ENCODE measurements at places on chromosomes 11 and 22.

DNA sequence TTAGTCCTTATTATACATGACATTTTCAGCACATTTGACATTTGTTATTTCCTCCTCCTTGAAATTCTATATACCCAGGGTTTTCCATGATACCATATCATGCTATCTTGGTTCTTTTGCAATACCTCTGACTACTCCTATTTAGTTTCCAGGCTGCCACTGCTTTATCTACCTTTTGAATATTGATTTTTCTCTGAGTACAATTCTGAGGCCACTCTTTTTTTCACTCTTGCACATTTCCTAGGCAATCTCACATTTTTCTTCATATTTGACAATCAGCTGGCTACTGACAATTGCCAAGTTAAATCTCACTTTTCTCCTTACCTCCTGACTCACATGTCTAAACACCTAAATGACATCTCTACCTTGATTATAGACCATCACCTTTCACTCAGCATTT is 11.9 kb downstream of the SBF2 start:
- no peak for DNase-seq

GRCh38 chr11:101835506-101836063 is 79.2 kb upstream of the CEP126 start:
- DNase-seq, result no peak

GRCh38 chr11:77457340-77457739 is 16.6 kb downstream of the PAK1 start:
- no peak for DNase-seq

DNA sequence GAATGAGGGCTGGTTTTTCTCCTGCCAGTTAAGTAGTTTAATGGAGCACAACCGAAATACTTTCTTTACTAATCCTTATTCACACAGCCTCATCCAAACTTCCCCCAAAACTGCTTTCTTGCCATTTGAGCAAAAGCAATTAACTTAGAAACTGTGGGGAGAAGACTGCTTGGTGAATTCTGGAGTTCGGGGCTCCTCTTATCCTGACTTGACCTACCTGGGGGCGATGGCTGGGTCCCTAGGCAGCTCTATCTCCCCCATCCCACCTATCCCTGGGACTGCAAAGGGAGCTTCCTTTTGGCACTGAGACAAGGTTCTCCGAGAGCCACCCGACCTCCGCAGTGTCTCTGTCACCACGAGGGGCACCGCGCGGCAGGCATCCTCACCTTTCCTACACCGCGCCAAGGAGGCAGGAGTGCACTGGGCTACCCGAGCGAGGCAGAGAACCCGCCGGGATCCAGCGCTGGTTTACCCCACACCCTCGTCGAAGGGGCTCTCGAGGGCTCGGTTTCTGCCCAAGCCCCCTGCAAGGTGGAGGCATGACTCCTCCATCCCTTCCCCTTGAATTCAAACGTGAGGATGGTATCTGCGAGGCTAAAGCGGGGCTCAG is 759 bp downstream of the DESI1 start:
- peak; percentile 8 for DNase-seq

- DNase-seq, result no peak
Measured at GRCh38 chr11:69911310-69912160, 92.3 kb upstream of the FGF3 start.

GRCh38 chr22:40605761-40606160 is 30.8 kb downstream of the MRTFA start:
- DNase-seq, result no peak

DNA sequence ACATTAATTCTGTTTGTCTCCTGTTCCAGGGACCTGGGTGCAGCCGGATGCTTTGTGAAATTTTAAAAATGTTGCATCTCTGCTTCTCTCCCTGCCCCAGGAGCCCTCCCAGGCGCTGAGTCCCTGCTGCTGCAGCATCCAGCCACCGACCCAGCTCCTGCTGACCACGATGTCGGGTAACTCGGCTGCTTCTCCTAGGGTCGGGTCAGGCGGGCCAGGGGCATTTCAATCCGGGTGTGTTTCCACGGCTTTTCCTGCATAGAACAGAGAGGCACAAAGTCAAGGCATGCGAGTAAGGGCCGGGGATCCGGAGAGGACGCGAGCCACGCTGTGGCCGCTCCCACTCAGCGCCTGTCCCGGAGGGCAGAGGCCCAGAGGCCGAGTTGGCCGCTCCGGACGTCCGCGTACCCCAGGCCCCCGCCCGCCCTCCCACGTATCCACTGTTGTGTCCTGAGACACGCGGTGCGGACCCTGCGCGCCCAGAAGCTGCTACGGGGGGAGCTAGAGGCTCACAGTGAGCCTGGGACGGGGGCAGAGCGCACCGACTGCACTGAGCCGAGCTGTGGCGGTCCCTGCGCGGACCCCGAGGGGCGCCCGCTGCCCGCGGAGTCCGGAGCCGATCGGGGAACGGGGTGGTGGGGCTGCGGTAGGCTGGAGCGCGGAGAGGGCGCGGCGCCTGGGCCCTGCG is at the start of gene POU2AF3:
Gene POU2AF3, plus strand, starts transcription at position 134 of the 688 bp plus-strand sequence. Its CDS starts 36 bp downstream, at position 170.
- no peak for DNase-seq

GRCh38 chr11:69634069-69634468 is 6.9 kb upstream of the CCND1 start:
- no peak for DNase-seq

- no peak for DNase-seq
Measured at GRCh38 chr22:30192427-30192826, 54.1 kb downstream of the LIF start.

DNA sequence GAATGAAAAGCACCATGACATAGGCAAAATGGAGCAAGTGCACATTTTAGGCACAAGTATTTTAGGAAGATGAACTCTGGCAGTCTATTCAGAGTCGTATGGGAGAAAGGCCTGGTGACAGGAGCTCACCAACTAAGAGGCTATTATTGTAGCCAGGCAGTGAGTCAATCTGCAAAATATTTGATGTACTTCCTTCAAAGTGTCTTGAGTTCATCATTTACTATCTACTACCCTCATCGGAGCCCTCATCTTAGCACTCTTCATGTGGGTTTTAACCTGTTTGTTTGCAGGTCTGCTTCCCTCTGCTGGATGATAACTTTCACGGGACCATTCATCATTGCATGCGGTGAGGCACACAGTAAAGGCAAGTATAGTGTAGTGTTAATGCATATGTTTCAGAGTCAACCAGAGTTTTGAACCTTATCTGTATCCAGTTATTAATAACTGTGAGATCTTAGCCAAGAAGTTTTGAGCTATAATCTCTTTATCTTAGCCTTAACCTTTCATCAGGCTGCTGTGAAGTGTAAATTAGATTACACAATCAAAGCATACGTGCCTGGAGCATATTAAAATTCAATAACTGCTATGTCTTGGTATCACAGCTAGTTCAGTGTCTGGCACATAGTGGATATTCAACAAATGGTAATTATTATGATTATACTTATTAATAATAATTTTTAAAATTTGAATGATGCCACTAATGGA is 70.9 kb upstream of the SC5D start:
- DNase-seq, result no peak

DNA sequence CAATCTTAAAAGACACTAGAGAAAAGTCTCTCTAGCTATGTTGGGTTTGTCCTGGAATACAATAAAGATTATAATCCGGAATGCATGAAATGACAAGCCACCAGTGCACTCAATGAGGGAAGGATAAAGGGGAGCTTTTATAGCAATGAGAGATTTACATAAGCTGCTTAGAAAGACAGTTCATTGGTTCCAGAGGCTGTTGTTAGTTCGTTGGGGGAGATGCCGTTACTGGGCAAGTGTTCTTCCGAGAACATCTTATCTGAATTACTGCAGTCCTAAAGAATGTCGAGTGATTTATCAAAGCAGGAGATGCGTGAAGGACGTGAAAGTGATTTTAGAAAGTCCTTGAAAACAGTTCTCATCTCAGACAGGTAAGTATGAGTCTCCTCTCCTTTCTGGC is 33.6 kb downstream of the SYN3 start:
- no peak for DNase-seq

DNA sequence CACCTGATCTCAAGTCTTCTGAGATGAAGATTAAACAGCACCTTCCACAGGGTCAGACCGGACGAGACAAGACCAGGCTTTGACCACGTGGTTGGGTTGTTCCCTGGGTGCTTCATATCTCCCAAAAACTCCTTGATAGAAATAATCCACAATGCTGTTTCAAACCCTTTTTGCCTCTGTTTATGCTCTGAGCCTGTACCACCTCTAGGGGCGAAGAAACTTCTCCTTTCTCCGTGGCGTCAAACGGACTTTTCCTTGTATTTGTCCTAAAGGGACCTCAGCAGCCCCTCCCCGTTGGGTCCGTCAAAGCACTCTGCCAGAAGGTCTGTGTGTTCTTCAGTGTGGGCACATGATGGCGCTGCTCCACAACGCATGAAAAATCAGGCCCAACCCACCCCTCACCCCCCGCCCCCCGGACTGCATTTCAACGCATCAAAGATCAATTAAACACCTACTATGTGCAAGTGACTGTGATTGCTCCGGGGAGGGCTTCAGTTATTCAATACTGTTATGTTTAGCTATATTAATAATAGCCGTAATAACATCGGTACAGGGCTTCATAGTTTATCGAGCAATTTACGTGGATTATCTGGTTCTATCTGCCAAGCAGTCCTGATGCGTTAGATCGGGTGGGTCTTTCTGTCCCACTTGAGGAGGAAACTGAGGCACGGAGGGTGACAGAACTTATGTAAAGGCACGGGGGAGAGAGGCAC is 17.3 kb upstream of the EIF3D start:
- no peak for DNase-seq

- DNase-seq, result no peak
Measured at GRCh38 chr22:40939202-40939601, 12.0 kb upstream of the RBX1 start.

DNA sequence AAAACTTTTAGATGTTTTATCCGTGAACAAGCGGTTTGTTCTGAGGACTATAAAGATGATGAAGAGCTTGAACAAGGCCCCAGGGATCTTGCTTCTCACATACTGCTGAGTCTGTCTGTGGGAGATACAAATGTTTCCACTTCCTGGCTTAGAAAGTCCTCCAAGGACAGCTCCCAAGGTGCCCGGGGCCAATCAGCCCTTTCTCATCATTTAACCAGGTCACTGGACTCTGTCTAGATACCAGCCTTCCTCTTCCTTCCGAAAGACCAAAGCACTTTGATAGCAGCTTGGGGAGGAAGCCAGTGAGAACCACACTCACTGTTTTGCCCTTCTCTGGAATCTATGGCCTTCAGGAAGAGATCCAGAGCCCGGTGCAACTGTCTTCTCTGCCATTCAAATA is 4.3 kb upstream of the MICAL2 start:
- no peak for DNase-seq

DNA sequence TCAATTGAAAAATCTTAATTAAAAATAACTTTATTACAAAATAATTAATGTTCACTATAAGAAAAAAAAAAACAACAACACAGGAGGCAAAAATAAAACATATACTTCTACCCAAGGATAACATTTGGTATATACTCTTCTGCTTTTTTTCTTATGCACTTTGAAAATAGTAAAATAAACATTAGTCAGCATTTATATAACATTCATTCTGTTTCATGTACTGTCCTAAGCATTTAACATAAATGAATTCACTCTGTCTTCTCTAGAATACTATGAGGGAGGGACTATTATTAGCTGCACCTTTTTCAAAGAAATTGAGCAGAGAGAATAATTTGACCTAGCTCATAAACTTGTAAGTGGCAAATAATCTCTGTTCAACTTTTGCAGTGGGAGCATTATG is 48.3 kb upstream of the CCDC34 start:
- DNase-seq, result no peak

GRCh38 chr11:83007477-83007876 is 64.2 kb downstream of the RAB30 start:
- DNase-seq, result no peak

DNA sequence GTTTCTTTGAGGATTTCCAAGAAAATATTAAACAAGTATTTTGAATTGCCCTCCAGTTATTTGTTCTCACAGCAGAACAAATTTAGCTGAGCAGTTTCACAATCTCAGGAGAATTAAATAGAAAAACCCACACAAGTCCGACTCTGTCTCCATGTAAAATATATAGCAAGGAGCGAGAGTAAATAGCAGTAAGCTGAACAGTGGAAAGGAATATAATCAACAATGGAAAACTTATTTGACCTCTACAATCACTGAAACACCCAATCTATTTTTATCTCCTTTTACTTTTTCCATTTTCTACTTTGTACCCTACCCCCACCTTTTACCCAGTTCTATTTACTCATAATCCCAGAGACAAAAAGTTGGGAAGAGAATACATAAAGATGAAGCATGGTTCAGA is 34.4 kb downstream of the NARS2 start:
- no peak for DNase-seq
